Activated naive CD4-positive, alpha-beta T cell treated with anti-CD3 and anti-CD28 coated beads for 36 hours (primary cell): ENCODE measurements at places on chromosomes 16 and 17. TPM values are rescaled to one million over a fixed set of nuclear protein-coding genes. Genes with fewer than 3 reads are reported as not detected.

GRCh38 chr17:28839221-28839620 lies 3.4 kb downstream of the FAM222B start:
- no peaks in the 10 kb centered on the region for H3K27me3 ChIP-seq
- no peak overlapping the region for H3K27ac ChIP-seq
- H3K36me3 ChIP-seq = peaks cover 5% of the 10 kb centered on the region
- H3K4me1 ChIP-seq = peaks cover 33% of the 10 kb centered on the region
- DNase-seq = no peak

- H3K27me3 ChIP-seq = no peaks in the 10 kb centered on the region
- no peak overlapping the region for H3K27ac ChIP-seq
- no peaks in the 10 kb centered on the region for H3K4me1 ChIP-seq
Observed at GRCh38 chr17:74951680-74952421, 16.2 kb downstream of the OTOP3 start.

- H3K36me3 ChIP-seq = no peaks in the 10 kb centered on the region
- peaks cover 3% of the 10 kb centered on the region for H3K4me1 ChIP-seq
- no peak for DNase-seq
- H3K4me3 ChIP-seq = no peak overlapping the region
- H3K27me3 ChIP-seq = peaks cover 27% of the 10 kb centered on the region
Observed at GRCh38 chr17:36149296-36149820, 27.1 kb downstream of the TBC1D3B start.

- H3K27me3 ChIP-seq = peaks cover 2% of the 10 kb centered on the region
- H3K4me3 ChIP-seq = no peak overlapping the region
- no peaks in the 10 kb centered on the region for H3K36me3 ChIP-seq
- no peak overlapping the region for H3K27ac ChIP-seq
- no peak for DNase-seq
Observed at GRCh38 chr16:13660807-13661206, 259.1 kb upstream of the ERCC4 start.

DNA sequence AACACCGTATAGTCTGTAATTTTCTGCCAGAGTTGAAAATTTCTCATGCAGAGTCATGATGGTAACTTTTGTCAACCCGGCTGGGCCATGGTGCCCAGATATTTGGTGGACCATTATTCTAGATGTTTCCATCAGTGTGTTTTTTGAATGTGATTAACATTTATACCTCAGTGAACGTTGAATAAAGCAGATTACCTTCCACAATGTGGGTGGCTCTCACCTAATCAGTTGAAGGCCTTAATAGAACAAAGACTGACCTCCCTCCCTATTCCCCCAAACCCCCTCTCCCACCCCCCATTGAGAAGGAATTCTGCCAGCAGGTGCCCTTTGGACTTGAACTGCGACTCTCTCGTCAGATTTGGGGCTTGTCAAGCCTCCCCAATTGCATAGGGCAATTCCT lies 6.4 kb upstream of the CA5A start:
- H3K36me3 ChIP-seq = no peaks in the 10 kb centered on the region
- H3K27ac ChIP-seq = no peak overlapping the region
- no peaks in the 10 kb centered on the region for H3K27me3 ChIP-seq
- peaks cover 9% of the 10 kb centered on the region for H3K4me1 ChIP-seq
- no peak for DNase-seq

DNA sequence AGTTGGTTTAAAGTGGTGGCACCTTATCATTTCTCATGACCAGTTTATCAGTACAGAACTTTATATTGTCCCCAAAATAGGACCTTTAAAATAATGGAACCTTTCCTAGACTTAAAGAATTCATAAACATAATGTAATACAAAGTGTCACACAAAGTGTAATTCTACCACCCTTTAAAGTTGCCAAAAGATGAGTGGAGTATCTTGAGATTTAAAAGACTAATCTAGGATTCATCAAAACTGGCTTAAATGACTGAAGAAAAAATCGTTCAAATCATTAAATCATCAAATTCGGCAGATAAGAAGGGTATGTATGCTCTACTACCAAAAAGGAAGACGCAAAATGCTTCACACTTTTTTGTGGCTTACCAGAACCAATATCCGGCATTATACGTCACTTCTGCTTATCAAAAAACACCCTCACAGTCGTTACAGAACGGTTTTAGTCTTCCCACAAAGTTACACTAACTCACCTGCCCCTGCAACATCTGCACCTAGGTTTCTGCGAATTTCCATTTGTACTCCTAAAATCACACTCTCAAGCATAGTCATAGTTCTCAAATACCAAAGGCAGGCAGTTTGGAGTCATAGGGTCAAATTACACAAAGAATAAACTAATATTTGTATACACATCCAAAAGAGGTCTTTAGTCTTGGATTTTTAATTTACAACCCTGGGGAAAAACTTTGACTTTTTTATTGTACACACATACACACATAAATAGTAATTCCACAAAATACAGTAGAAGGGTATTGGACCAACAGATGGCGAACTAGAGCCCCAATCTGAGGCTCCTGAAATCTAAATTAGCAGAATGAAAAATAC lies 1.4 kb upstream of the KANSL1 start:
- H3K27me3 ChIP-seq = no peaks in the 10 kb centered on the region
- peaks cover 9% of the 10 kb centered on the region for H3K36me3 ChIP-seq
- H3K4me3 ChIP-seq = peak overlapping the region; percentile 80
- H3K4me1 ChIP-seq = peaks cover 51% of the 10 kb centered on the region
- H3K27ac ChIP-seq = peak overlapping the region; percentile 94

DNA sequence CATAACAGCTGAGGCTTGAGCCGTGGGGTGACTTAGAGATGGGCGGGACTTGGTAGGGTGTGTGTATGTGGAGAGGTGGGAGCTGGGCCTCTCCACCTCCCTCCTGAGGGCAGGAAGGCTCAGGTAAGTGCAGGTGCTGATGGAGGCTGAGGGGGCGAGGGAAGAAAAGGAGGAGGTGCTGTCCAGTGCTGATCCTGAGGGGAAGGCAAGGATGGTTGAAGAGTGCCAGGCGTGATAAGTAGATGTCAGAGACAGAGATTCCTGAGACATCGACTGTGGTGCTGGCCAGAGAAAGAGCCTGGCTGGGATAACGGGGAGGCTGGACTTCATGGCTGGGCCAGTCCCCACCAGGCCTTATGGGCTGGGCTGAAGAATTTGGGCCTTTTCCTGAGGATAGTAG lies 159.1 kb downstream of the SDK2 start:
- H3K4me3 ChIP-seq = no peak overlapping the region
- no peak overlapping the region for H3K27ac ChIP-seq
- H3K27me3 ChIP-seq = peaks cover 2% of the 10 kb centered on the region
- DNase-seq = no peak

DNA sequence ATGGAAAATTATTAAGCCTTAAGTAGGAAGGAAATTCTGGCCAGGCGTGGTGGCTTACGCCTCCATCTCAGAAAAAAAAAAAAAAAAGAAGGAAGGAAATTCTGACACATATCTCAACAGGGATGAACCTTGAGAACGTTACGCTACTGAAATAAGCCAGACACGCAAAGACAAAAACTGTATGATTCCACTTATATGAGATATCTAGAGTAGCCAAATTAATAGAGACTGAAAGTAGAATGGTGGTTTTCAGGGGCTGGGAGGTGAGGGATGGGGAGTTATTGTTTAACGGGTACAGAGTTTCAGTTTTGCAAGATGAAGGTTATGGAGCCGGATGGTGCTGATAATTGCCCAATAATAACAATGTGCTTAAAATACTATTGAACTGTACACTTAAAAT lies 16.2 kb upstream of the HNF1B start:
- peaks cover 43% of the 10 kb centered on the region for H3K27me3 ChIP-seq
- H3K4me3 ChIP-seq = no peak overlapping the region
- H3K4me1 ChIP-seq = peaks cover 18% of the 10 kb centered on the region
- peak; percentile 22 for DNase-seq
- no peak overlapping the region for H3K27ac ChIP-seq

DNA sequence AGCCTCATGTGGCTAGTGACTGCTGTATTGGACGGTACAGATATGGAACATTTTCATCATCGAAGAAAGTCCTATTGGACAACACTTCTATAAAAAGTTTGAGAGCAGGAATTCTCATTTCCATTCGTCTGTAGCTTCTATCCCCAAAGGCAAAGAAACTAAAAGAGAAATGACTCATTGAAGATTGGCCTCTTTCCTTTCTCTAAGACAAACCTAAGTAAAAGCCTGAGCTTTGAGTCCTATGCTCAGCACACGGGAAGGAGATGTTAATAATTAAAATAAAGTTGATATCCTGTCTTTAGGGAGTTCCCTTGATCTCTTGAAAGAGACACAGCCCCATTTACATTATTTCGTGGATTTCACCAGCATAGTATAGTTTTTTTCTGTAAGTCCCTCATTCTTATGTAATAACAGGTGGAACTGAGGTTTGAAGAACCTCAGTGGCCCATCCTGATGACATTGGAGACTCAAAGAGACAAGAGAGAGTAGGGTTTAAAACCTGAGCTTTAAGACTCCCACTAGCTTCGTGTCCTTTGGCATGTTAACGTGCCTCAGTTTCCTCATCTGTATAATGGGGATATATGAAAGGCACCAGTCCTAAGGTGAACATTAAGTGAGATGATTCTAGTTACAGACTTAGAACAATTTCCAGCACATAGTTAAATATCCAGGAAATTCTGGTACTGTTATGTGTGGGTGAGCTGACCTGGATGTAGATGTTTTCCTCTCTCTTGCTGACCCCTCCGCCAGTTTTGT lies 174.0 kb downstream of the IRX3 start:
- no peaks in the 10 kb centered on the region for H3K27me3 ChIP-seq
- H3K27ac ChIP-seq = no peak overlapping the region
- no peak for DNase-seq
- no peaks in the 10 kb centered on the region for H3K4me1 ChIP-seq
- peaks cover 36% of the 10 kb centered on the region for H3K36me3 ChIP-seq

DNA sequence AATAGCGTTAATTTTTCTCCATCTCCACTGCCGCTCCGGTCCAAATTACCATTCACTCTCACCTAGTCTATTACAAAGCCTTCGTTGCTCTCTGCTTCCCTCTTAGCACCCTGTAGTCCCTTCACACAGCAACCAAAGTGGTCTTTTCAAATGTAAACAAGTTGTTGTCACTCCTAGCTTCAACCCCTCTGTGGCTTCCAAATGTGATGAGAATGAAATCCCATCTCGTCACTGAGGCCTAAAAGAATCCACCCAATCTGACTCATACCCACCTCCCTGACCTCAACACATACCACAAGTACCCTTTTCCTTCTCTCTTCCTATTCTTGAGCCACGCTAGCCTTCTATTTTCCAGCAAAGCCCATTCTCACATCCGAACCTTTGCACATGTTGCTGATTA lies 2.2 kb upstream of the PELP1 start:
- H3K27ac ChIP-seq = no peak overlapping the region
- H3K36me3 ChIP-seq = peaks cover 17% of the 10 kb centered on the region

- no peaks in the 10 kb centered on the region for H3K36me3 ChIP-seq
- DNase-seq = no peak
- no peak overlapping the region for H3K4me3 ChIP-seq
- no peak overlapping the region for H3K27ac ChIP-seq
Observed at GRCh38 chr17:41098481-41098880, 539 bp upstream of the KRTAP4-8 start.

- H3K27me3 ChIP-seq = peaks cover 15% of the 10 kb centered on the region
- no peak overlapping the region for H3K27ac ChIP-seq
- no peaks in the 10 kb centered on the region for H3K36me3 ChIP-seq
- no peak for DNase-seq
Observed at GRCh38 chr16:5257462-5257861, 159.9 kb upstream of the EEF2KMT start.

- H3K4me1 ChIP-seq = no peaks in the 10 kb centered on the region
- H3K4me3 ChIP-seq = no peak overlapping the region
- no peaks in the 10 kb centered on the region for H3K36me3 ChIP-seq
Observed at GRCh38 chr16:85392756-85393673, 220.1 kb upstream of the GSE1 start.

DNA sequence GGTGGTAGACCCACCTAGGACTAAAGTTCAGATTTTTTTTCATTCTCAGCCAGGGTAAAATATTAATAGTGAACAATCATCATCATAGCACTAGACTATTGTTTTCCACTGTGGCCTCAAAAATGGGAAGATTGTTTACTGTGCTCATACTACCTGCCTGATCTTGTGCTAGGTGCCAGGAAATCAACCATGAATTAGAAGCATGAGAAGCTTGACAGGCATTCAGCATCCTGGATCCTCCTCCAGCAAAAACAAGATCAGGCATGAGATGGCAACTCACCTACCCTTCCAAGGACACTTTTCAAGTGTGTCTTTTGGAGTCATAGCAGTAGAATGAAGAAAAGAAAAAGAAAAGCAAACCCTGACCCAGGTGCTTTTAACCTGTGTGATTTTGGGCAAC lies 174.2 kb downstream of the CYLD start:
- H3K4me1 ChIP-seq = no peaks in the 10 kb centered on the region
- H3K27me3 ChIP-seq = peaks cover 4% of the 10 kb centered on the region
- no peak overlapping the region for H3K4me3 ChIP-seq
- DNase-seq = no peak
- no peak overlapping the region for H3K27ac ChIP-seq
- no peaks in the 10 kb centered on the region for H3K36me3 ChIP-seq

DNA sequence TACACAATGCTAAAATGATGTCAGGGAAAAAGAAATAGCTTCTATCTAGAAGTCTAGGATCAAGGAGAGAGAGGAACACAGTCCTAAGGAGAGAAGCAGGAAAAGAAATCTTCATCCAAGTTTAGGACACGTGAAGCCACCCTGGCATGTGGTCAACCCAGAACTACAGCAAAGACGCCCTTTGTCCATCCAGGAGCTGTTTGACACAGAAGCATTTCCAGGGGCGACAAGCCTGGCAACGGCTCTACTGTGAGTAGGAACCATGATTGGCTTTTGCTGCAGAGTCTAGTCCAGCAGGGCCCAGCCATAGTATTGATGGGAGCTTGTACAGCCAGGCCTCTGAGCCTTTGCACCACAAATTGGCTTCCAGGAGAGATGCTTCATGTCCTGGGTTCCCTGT lies 185.4 kb upstream of the RPL38 start:
- no peaks in the 10 kb centered on the region for H3K4me1 ChIP-seq
- no peak for DNase-seq
- no peaks in the 10 kb centered on the region for H3K27me3 ChIP-seq
- no peak overlapping the region for H3K4me3 ChIP-seq

Gene SCARF1
- total RNA-seq = 0.57 TPM

Gene TRPV3
- total RNA-seq = 0.72 TPM

Gene CDK3
- 3.1 TPM for total RNA-seq

Gene TMEM92
- not detected for total RNA-seq

Gene TERB1
- not detected for total RNA-seq

Gene CCL15
- not detected for total RNA-seq

Gene ST6GALNAC2
- not detected for total RNA-seq

Gene TBC1D28
- total RNA-seq = not detected

Gene SOST
- total RNA-seq = not detected
